ENCODE measurements at places on chromosomes 11 and 22.

GRCh38 chr11:88475991-88476418 is 138.5 kb upstream of the CTSC start:
- DNase-seq, result no peak

GRCh38 chr11:46202149-46202548 is 75.3 kb upstream of the CREB3L1 start:
- no peak for DNase-seq

- DNase-seq, result no peak
These were observed 5.2 kb downstream of the CRTAM start for GRCh38 chr11:122843281-122844141.

DNA sequence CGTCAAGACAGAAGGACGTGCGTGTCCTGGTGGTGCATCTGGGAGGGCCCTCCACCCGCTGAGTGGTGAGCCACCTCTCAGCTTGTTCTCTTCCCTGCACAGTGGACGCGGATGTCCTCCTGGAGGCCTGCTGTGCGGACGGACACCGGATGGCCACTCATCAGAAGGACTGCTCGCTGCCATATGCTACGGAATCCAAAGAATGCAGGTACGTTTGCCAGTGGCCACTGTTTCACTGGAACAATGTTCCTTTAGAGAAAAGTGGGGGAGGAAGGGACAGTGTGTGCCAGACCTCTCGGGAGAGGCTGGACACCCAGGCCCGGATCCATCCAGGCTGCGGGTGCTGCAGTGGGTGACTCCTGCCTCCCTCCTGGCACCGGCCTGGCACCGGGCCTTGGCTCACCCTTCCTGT is 15.9 kb downstream of the FBLN1 start:
- DNase-seq, result no peak

DNA sequence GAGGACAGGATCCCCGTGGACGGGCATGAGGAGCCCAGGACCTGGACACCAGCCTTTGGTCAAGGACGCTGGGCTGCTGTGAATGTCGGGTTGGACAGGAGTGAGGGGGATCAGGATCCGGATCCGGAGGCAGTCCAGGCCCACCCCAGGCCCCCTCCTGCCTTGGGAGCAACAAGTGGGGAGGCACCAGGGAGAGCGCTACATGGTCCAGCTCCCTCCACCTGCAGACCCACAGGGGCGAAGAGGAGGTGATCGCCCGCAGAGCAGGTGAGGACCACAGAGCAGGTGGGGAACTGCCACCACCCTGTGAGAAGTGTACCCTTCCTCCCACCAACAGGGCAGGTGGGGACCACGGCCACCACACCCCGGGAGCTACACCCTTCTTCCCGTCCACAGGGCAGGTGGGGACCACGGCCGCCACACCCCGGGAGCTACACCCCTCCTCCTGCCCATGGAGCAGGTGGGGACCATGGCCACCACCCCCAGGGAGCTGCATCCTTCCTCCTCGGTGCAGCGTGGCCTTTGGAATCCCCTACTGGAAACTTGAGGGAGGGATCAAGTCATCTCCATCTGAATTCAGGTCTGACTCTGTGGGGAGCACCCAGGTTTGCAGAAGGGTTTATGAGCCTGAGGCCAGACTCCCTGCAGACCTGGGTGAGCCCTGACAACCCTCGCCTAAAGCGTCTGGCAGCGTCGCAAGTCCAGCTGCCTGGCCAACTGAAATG is 141.0 kb downstream of the BRD1 start:
- DNase-seq, result no peak

GRCh38 chr11:85627332-85627997 is at the start of gene DLG2:
Gene DLG2, minus strand, starts transcription at chr11:85627344.
- no peak for DNase-seq

All from stimulated activated CD8-positive, alpha-beta memory T cell treated with anti-CD3 and anti-CD28 coated beads, Interleukin-4, amount 100 ng/mL, for 1 hour (primary cell).